Regular cardiac myocyte (primary cell): ENCODE measurements at places on chromosomes 7 and 10. TPM values are rescaled to one million over a fixed set of nuclear protein-coding genes. Genes with fewer than 3 reads are reported as not detected.

Gene HSPA12A
- 10.9 and 18.0 TPM in 2 replicates for total RNA-seq

Gene SNX10
- total RNA-seq, result 0.19 and 0.28 TPM in 2 replicates

Gene ZC3HAV1L
- total RNA-seq, result 12.7 and 13.5 TPM in 2 replicates

Gene HABP2
- under 0.01 and 0.19 TPM in 2 replicates for total RNA-seq

Gene MRLN
- total RNA-seq, result not detected in 2 replicates

Gene VWA2
- total RNA-seq, result under 0.01 TPM in 2 replicates

Gene ODAD2
- total RNA-seq, result not detected in 2 replicates
